KBM-7 (cell line): ENCODE measurements at places on chromosomes 6 and 20.

DNA sequence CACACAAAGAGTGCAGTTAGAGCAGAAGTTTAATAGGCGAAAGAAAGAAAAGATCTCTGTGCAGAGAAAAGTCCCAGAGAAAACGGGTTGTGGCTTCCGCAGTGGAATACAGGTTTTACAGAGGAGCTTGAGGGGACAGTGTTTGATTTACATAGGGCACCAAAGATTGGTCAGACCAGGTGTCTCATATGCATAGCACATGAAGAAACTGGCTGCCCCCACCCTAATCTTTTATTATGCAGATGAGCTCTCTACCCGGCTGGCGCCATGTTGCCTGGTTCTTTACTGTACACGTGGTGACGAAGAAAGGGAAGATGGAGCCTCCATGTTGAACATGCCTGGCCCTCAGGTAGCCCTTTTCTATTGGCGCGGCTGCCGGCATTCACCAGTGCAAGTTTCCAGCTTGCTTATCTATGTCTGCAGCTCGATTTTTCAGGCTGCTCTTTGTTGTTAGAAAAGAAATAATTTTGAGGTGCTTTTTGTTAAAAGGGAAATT, 47.4 kb downstream of the SLC35B3 start:
- DNase-seq = no peak

DNA sequence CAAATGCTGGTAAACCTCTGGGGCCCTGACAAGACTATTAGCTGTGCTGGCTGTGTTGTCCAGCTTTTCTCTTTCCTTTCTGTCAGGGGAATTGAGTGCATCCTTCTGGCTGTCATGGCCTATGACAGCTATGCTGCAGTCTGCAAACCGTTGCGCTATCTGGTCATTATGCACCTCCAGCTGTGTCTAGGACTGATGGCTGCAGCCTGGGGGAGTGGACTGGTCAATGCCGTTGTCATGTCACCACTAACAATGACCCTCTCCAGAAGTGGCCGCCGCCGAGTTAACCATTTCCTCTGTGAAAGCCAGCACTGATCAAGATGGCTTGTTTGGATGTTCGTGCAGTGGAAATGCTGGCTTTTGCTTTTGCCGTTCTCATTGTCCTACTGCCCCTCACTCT, 20.3 kb downstream of the OR2B6 start:
- no peak for DNase-seq

- peak; percentile 21 for DNase-seq
These were observed 295.5 kb upstream of the FLRT3 start for GRCh38 chr20:14632906-14633305.

- peak; percentile 42 for DNase-seq
These were observed 6.4 kb downstream of the VNN2 start for GRCh38 chr6:132751306-132751705.

DNA sequence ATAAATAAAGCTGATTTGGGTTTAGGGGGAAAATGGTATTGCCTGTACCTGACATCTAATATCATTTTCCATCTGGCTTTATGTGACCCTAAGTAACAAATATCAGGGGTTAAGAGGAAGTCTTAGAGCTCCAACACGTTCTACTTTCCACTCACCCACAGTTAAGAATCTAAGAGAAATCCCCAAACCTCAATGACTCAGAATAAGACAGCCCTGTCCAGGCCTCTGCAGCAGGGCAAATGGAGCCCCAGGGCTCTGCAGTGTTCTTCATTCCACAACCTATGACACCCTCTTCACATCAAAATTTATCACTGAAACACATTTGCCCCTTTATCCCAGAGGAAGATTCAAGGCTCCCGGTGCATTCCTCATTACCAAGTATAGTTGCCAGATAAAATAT, 20.3 kb upstream of the TENT5A start:
- DNase-seq = peak; percentile 53

- DNase-seq = no peak
These were observed 68.0 kb downstream of the CD164 start for GRCh38 chr6:109314313-109314712.

GRCh38 chr20:50513169-50514034, 3.2 kb downstream of the PTPN1 start:
- no peak for DNase-seq

GRCh38 chr20:44738813-44739477, 6.7 kb upstream of the KCNK15 start:
- DNase-seq = peak; percentile 43

GRCh38 chr20:38836991-38837390, 31.5 kb downstream of the PPP1R16B start:
- DNase-seq = no peak

GRCh38 chr6:33213166-33213988, 5.1 kb downstream of the RING1 start:
- peak; percentile 58 for DNase-seq

DNA sequence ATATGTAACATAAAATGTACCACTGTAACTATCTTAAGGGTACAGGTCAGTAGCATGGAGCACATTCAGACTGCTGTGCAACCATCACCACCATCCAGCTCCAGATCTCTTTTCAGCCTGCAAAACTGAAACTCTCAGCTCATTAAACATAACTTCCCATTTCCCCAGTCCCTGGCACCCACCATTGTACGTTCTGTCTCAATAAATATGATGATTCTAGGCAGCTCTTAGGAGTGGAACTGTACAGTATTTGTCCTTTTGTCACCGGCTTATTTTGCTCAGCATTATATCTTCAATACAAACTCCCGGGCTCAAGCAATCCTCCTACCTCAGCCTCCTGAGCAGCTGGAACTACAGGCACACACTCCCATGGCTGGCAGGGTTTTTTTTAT, 1.5 kb downstream of the ZC3H12D start:
- DNase-seq = peak; percentile 77

DNA sequence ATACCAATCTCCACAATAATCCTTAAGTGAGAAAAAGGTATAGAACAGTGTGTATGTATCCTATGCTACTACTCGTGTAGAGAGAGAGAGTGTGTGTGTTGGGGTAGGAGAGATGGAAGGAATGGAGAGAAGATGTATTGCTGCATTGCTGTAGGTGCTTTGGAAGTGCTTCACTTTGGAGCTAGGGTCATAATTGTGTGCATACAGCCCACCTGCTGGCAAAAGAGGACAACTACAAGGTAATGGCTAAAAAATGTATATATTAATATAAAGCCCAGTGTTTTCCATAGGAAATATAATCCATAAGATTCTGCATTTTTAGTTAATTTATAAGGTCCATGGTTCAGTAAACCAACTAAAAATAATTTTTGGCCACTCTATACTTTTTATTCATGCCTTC, 36.1 kb downstream of the SERAC1 start:
- peak; percentile 47 for DNase-seq

DNA sequence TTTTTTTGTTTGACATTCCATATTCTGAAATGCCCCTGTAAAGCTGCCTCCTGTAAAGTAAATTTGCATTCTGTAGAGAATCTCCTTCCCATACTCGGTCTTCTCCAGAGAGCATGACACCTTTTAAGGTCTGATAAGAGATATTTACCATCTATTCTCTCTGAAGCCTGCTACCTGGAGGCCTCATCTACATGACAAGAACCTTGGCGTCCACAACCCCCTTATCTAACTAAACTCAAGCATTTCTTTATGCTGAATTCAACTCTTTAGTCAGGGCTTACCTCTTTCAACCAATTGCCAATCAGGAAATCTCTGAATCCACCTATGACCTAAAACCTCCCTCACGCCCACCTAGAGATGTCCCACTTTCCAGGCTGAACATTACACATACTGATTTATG, 51.6 kb downstream of the FAM184A start:
- no peak for DNase-seq

DNA sequence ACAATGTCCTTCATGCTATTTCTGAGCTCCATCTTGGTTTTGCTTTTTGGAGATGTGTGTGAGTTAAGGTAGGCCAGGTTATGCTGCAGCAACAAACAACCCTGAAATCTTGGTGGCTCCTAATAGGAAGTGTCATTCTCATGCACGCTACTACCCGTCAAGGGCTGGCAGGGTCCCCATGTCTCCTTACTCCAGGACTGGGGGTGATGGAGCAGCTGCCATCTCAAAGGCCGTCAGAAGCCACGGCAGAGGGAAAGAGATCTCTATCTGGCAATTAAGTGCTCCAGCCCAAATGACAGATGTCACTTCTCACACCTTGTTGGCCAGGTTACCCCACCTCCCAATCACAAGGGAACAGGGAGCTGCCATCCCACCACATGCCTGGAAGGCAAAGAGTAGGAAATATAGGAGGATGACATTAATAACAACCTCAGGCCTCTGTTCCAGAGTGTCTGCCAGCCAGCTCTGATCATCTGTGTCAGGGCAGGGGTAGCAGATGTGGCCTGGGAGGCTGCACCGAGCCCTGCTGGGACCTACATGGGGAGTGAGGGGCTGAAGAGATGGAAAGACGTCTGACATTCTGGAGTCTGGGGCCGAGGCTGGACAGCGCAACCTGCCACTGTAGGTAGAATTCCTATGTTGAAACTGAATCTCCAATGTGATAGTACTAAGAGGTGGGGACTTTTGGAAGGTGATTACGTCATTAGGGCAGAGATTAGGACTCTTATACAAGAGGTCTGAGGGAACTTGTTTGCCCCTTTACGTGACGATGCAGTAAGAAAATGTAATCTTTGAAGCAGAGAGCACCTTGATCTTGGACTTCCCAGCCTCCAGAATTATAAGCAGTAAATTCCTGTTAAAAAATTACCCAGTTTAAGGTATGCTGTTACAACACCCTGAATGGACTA, 4.8 kb upstream of the SDCBP2 start:
- DNase-seq = no peak

DNA sequence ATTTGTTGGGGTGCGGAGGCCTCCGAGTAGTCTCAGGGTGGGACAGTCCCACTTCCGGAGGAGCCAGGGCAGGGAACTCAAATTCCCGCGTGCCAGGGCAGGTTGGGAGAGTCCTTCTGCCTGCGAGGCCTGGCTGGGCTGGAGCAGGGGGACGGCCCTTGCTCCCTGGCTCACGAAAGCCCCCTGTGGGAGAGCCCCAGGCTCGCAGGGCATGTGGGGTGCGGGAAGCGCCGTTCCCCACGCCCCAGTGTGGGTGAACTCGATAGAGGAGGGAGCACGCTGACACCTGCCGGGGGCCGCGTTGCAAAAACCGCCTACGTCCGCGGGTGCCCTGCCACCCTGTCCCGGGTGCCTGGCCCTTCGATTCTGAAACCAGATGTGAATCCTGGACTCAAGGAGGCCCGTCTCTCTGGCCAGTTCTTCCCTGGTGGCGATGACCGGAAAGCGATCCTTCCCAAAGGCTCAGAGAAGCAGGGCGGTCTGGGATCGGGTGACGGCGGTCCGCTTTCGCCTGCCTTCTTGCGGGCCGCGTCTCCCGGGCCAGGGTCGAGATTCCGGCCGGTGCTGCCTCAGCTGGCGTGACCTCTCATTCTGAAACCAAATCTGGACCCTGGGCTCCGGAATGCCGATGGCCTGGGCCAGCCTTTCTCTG, 1846.5 kb upstream of the DEFB115 start:
- no peak for DNase-seq

DNA sequence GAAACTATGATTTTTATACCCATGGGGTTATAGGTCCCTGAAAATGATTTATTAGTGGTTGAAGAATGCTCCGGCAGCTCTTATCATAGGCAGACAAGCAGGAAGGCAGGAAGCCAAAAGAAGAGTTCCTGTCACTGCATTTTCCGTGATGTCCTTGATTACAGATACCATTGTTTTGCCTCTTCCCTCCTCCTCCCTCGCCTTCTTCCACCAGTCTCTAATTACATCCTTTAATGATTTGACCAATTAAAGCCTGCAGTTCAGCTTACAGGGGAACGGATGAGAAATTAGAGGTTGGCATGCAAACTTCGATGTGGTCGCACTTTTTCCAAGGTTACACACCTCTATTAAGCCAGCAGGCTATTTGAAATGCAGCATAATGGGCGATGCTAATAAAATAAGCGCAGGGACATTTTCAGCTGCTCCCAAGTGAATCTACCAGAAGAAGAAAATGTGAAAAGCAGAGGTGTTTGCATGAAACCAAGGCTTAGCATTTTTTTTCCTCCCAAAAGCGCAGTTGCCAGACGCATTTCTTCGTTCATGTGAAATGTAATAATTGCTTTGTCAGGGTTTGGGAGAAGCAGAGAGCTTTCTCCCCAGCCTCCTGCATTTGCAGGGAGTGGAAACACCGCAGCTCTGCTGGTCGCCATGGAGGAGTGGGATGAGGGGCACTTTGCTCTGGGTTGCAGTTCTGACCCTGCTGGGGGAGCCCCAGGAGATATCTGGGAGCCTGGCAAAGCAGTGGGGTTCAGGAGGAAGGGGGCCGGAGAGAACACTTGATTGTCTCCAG, 6.0 kb downstream of the NOX3 start:
- DNase-seq = no peak

GRCh38 chr6:14703586-14703985, 542.3 kb upstream of the JARID2 start:
- DNase-seq = no peak

GRCh38 chr6:170444811-170445211, 108.3 kb downstream of the PSMB1 start:
- no peak for DNase-seq

DNA sequence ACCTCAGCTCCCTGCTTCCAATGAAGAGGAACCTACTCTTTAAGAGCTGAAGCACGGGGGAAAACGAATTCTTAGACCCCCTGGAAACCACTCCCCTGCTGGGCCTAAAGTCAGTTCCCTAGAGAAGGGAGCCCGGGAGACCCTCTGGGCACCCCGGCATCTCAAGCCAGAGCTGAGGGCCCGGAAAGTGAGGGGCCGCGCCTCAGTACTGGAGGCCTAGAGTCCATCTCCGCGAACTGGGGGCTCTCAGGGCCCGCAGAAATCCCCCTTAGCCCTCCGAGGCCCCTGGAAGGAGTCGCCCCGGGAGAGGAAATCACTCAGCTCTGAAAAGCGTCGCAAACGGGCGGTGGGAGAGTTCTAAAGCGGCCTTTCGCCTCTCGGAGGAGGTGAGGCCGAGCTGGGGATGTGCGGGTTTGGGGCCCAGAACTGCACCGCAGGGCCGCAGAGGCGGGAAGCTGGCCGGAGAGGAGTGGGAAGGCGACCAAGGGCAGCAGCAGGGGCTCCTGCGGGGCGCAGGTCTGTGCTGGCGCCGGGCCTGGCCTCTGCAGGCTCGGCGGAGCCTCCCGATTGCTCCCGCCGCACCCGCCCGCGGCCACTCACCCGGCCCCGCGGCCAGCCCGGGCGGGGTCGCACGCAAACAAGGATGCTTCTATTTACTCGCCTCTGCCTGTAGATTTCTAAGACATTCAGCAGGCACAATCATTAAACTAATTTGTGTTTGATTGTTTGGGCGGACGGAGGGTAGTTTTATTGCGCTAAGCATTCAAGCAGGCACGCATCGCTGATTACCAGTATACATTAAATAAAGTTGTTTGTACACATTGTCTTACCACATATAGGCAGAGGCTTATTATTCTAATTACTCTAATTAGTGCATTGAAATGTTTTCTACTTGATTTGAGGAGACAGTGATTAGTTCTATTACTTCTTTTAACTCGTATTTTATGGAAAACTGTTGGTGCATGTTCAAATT, 9.2 kb downstream of the POU3F2 start:
- DNase-seq = no peak
